Caki2 (cell line): ENCODE measurements at places on chromosomes 5 and 9. TPM values are rescaled to one million over a fixed set of nuclear protein-coding genes. Genes with fewer than 3 reads are reported as not detected.

DNA sequence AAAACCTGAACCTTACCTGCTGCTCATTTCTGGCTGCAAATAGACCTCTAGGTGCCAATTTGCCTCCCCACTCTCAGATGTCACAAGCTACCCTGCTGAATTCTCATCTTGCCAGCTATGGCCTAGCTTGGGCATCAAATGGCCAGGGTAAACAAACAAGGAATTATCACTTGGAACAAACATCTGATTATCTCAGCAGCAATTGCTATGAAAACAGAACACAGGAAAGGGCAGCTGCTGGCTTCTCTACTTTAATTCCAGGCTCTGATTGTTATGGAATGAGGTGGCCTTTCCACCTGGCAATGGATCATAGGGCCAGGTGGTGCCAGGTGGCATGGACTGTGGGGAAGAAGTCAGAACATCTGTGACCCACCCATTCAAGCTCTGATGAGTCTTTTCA, 505.1 kb downstream of the TLR4 start:
- DNase-seq: no peak

- DNase-seq: no peak
Observed at GRCh38 chr9:113746486-113746885, 129.6 kb upstream of the ZNF618 start.

HOMER1 gene
- total RNA-seq: 8.5 and 14.1 TPM in 2 replicates

- DNase-seq: no peak
Observed at GRCh38 chr5:59007460-59008063, 424.7 kb downstream of the RAB3C start.

- no peak for DNase-seq
Observed at GRCh38 chr5:105803431-105803830, 1867.3 kb downstream of the EFNA5 start.
